ENCODE measurements at places on chromosomes 5 and 9.

- no peak for DNase-seq
Observed at GRCh38 chr9:15286161-15286821, 20.7 kb downstream of the TTC39B start.

- peak; percentile 88 for DNase-seq
Observed at GRCh38 chr5:167723254-167723871, 568.1 kb upstream of the WWC1 start.

GRCh38 chr9:70495514-70495913 is 81.1 kb upstream of the KLF9 start:
- DNase-seq = no peak

- peak; percentile 75 for DNase-seq
Observed at GRCh38 chr9:116274293-116274692, 120.7 kb downstream of the PAPPA start.

GRCh38 chr5:135645336-135646180 is 66.8 kb upstream of the CXCL14 start:
- DNase-seq = no peak

DNA sequence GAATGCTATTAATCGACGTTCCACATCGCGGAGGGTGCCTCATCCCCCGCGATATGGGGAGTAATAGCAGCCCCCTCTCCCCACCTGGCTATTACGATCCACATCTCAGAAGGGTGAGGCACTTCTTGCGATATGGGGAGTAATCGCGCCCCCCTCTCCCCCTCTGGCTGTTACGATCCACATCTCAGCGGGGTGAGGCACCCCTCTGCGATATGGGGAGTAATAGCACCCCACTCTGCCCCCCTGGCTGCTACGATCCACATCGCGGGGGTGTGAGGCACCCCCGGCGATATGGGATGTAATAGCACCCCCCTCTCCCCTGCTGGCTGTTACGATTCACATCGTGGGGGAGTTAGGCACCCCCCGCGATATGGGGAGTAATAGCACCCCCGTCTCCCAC is 128.5 kb downstream of the TMEM38B start:
- no peak for DNase-seq

DNA sequence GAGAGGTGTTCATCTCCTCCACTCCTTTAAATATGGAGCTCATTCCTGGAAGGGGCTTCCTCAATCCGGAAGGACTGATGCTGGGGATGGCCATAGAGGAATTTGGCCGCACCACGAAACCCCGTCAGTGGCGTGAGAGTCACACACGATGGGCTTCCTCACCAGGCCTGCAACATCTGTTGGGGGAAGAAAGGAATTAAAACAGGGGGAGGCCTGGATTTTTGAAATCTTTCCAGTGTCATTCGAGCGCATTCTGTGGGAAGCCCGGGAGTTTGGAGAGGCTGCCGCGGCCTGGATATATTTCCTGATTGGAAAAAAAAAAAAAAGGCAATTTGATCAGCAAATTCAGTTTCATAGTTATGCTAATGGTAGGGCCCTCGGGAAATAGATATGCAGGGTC is 76.3 kb upstream of the ORM1 start:
- DNase-seq = no peak

GRCh38 chr5:82734347-82734746 is 342.8 kb downstream of the TMEM167A start:
- DNase-seq = peak; percentile 21

GRCh38 chr9:129509533-129509928 is 111.4 kb downstream of the C9orf50 start:
- peak; percentile 80 for DNase-seq

DNA sequence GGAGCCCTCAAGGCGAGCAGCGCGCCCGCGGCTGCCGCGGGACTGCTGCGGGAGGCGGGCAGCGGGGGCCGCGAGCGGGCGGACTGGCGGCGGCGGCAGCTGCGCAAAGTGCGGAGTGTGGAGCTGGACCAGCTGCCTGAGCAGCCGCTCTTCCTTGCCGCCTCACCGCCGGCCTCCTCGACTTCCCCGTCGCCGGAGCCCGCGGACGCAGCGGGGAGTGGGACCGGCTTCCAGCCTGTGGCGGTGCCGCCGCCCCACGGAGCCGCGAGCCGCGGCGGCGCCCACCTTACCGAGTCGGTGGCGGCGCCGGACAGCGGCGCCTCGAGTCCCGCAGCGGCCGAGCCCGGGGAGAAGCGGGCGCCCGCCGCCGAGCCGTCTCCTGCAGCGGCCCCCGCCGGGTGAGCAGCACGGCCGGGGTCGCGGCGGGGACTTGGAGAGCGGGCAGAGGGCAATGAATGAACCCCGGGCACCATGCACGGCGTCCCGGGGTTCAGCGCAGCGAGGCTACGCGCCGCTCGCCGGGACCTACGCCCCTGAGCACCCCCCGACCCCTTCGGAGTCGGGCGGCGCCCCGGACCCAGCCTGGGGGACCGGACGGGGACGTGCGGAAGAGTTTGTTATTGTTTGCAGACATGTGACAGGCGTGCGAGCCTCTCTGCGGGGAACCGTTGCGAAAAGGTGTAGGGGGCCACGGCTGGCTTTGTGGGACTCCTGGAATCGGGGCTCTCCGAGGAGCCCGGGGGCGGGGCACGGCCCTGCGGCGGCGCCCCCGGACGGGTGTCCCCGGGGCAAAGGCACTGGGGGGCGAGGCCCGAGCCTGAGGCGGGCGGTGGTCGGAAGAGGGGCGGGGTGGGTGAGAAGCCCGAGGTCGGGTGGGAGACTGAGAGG is 553 bp downstream of the MAP3K1 start:
- peak; percentile 42 for DNase-seq

All from fibroblast of pulmonary artery (primary cell).